OCI-M1 (cell line): ENCODE measurements at places on chromosomes 3 and 15.

DNA sequence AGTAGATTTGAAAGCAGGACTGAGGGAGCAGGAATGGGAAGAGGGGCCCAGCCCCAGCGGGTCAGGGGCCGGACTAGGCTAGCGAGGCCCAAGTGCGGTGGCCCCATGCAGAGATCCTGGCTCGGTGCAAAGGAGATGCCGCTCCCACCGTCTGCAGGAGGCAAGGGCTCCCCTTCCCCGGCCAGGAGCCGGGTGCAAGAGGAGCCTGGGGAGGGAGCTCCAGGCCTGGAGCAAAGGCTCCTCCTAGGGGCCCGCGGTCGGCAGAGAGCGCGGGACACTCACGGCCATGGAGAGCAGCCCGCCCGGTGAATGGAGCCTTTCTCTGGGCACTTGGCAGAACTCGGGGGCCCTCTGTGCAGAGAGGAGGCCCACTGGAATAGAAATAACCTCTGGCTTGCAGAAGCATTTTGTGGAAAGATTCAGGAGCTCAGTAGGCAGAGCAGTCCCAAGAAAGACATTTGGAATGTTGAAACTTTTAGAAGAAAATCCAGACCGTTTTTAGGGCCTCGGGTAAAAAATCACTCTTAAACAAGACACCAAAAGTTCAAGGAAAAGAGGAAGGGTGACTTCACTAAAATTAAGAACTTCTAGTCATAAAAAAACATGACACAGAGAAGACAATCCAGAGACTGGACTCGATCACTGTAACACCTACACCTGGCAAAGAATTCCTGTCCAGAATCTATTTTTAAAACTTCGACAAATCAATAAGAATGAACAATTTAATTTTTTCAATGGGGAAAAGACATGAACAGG lies 43.0 kb upstream of the USP3 start:
- peak; percentile 18 for DNase-seq

DNA sequence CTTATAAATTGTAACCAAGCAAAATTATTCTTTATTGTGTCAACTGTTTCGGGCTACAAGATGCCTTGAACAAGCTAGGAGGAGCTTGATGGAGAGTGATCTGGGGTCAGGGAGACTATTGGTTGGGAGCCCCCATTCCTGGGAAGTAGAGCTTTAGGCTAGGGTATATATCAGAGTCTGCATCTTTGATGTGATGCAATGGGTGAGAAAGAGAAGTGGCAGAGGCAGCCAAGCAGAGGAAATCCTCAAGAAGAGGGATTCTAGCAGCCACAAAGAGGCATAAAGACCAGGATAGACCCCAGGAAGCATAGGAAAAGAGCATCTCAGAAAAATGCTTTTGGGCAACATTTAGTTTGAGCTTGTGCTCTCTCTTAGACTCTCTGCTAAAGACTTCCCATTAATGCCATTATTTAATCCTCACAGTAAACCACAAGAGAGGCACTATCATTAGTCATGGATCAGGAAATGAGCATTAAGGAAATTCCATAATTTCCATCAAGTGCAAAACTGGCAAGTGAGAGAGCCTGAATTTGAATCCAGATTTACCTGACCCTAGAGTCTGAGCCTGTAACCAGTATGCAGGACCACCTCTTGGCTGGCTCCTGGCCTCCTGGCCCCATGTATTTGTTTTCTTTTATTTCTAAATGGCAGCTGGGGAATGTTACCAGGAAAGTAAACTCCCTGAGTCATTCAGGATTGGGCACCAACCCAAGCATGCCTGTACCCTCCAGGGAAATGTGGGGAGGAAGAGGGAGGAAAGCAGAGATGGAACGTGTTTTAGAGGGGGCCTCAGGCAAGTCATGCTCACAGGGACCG lies 118.7 kb downstream of the RPL22L1 start:
- peak; percentile 68 for DNase-seq

DNA sequence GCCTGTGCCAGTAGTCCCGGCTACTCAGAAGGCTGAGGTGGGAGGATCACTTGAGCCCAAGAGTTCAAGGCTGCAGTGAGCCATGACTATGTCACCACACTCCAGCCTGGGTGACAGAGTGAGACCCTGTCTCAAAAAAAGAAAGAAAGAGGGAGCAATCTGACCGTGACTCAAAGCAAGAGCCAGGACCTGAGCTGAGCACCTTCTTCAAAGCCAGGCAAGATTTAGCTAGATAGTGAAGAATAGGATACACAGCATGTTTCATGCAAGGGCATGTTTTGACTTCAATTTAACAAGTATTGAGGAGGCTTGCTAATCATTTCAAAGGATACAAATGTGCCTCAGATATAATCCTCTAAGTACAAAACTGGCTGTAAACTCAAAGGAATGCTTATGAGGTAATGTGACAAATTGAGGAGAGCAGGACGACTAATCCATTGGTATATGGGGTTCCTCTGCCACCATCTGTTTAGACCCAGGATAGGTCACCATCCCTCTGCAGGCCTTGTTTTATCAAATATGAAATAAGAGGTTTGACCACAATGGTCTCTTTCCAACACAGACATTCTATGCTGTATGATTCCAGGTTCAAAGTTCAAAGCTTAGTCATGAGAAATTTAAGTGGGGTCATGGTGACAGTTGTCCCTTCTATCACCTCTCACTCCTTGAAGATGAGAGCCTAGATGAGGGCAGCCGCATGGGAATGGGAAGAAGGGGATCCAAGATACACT lies 33.2 kb downstream of the RAB27A start:
- DNase-seq: no peak

DNA sequence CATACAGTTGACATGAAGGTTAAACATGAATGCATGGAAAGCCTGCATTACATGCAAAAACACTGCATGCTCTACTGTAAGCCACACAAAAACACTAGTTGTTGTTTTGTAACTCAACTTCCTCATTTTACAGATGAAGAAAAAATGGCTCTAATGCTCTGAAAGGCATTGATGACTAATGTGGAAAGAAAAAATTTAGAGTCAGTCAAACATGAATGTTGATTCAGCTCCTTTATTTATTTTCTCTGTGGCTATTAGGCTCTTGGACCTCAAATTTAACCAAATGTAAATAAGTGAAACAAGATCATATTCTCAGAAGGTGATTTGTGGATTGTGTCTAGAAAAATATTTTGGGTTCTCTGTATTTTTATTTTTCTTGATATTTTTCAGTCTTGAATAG lies 336.7 kb upstream of the ZNF717 start:
- peak; percentile 41 for DNase-seq

DNA sequence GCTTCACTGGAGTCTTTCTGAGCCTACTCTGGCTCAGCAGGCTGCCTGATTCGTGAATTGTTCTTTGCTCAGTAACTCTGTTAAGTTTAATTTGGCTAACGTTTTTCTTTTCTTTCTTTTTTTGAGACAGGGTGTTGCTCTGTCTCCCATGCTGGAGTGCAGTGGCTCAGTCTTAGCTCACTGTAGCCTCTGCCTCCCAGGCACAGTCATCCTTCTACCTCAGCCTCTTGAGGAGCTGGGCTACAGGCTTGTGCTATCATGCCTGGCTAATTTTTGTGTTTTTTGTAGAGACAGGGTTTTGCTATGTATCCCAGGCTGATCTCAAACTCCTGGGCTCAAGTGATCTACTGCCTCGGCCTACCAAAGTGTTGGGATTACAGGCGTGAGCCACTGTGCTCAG lies 165.0 kb downstream of the PEX5L start:
- DNase-seq: no peak

DNA sequence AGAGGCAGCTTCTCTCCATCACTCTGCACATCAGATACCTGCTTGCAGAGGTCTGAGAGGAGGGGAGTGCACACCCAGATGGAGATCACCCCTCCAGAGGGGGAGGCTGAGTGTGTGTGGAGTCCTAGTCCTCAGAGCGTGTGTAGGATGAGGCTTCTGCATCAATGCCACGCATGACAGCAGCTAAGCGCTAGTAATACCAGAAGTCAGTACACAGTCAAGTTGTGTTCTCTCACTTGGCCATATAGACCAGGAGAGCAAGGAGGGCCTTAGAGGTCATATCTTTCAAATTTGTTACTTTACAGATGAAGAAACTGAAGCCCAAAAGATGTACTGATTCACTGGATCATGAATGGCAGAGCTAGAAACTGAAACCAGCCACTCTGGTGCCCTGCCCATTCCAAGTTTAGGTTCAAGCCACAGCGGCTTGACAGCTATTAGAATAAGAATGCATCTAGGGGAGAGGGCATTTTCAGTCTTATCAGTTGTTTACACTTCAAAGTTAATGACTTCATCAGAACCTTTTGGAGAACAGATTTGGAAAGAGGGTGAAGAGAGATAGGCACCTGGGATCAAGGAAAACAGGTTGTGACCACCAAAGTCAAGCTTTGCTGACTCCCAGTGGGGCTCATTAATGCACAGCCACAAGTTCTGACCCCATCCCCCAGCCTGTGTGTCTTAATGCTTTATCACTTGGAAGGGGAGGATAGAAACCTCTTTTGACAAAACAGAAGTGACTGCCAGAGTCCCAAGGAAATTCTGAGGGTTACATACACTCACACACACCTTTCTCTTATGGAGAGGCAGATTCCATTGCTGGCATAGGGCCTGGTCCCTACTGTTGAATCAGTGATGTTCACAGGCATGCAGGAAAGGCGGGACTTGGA lies 310.3 kb downstream of the CHST2 start:
- DNase-seq: no peak

- DNase-seq: no peak
Observed at GRCh38 chr15:30984542-30984941, 6.9 kb downstream of the MTMR10 start.

- peak; percentile 10 for DNase-seq
Observed at GRCh38 chr15:29424118-29424517, 154.5 kb upstream of the NSMCE3 start.

DNA sequence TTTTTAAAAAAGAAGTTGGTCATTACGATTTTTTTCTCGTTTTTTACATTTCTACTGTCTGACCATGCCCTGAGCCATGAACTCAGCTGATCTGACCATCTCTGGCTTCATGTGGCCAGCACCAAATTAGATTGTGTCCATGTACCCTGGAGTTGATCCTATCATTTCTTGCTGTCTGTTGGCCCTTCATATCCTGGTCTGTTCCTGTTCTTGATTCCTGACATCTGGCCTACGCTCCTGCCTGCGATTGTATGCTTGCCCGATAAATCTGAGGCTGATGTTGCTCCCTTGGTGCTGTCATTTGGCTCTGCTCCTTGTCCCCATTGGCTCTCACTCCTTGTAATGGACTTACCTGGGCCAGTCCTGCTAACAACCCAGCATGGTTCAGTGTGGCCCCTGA lies 89.8 kb upstream of the IGSF10 start:
- DNase-seq: no peak

GRCh38 chr15:82847703-82848102 lies 38.3 kb downstream of the WHAMM start:
- no peak for DNase-seq

GRCh38 chr15:43903864-43904290 lies 77.1 kb downstream of the WDR76 start:
- DNase-seq: peak; percentile 89

- DNase-seq: peak; percentile 83
Observed at GRCh38 chr3:126982126-126982470, 817 bp upstream of the PLXNA1 start.

DNA sequence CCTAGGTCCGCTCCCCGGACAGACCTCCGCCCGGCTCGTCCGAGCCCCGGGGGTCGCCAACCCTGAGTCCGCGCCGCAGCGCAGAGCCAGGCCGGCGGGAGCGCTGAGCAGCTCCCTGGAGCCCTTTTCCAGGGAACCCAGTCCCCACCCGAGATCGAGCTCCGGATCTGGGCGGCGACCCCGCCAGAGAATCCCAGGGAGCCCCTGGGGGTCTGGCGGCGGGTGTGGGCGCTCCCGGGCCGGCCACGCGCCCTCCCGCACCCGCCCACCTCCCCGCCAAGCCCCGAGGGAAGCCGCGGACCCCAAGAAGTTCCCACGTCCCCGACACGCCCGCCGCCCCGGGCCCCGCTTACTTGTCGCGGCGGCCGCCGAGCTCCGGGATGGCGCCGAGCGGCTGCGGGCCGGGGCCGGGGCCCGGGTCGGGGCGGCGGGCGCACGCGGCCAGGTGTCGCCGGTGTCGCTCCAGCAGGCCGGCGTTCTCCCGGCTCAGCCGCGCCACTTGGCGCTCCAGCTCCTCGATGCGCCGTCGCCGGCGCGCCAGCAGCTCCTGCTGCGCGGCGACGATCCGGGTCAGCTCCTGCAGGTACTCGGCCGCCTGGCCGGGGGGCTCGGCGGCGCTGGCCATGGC lies 137.7 kb downstream of the NUP210 start:
- DNase-seq: no peak

DNA sequence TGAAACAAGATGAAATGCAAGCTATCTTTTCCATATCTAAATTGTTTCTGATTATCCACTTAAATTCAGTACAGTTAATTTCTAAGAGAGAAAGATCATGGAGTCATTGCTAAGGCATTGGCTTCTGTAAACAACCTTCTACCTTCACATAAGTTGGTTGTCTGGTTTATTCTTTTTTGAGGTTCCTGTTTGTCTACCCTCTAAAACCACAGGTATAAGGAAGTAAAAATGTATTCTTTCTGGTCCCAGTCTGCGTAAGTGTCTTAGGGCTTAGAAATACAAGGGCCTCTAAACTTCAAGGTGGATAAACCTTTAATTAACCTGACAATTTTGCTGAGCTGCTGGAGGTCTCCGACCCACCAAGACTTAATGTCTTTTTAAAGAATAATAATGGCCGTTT lies 3.6 kb upstream of the ATOSA start:
- peak; percentile 66 for DNase-seq

GRCh38 chr3:59774634-59775033 lies 724.8 kb upstream of the CFAP20DC start:
- no peak for DNase-seq

DNA sequence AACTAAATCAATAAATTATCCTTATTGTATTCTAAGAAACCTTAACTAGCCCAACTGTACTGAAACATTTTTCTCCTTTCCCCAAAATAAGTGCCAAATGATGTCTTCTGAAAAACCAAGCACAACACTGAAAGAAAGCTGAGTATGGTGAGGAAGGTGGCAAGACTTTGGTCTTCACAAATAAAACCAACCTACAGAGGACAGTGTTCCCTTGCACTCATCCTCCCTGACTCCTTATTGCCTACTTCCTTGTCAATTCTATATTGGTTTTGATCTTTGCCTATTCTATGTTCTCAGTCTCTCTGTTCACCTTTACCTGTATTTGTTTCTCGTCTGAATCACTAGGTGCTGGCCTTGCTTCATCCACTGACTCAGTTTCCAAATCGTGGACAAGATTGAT lies 490.1 kb upstream of the ZNF385D start:
- no peak for DNase-seq

- no peak for DNase-seq
Observed at GRCh38 chr3:148896062-148896461, 31.0 kb downstream of the CPA3 start.

DNA sequence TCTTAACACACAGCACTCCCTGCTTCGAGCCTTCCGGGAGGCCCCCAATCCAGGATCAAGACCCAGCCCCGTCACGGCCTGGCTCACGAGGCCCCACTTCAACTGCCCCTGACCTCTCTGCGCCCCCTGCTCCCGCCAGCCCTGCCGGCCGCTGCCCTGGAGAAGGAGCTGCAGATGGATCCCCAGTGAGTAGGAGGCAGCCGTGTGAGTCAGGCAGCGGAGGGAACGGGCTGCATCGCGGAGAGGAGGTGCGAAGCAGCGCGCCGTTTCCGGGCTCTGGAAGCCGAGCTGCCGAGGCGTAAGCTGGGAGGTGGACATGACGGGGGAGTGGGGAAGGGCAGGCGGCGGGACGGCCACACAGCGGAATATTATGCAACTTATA lies 133.4 kb downstream of the TPRA1 start:
- no peak for DNase-seq

- DNase-seq: no peak
Observed at GRCh38 chr3:47394140-47394870, 13.5 kb downstream of the PTPN23 start.

GRCh38 chr3:49313896-49314688 lies 25.8 kb downstream of the USP4 start:
- DNase-seq: no peak

GRCh38 chr15:91860498-91860897 lies 7.0 kb downstream of the SLCO3A1 start:
- no peak for DNase-seq
